ENCODE measurements at places on chromosomes 1 and 21.

DNA sequence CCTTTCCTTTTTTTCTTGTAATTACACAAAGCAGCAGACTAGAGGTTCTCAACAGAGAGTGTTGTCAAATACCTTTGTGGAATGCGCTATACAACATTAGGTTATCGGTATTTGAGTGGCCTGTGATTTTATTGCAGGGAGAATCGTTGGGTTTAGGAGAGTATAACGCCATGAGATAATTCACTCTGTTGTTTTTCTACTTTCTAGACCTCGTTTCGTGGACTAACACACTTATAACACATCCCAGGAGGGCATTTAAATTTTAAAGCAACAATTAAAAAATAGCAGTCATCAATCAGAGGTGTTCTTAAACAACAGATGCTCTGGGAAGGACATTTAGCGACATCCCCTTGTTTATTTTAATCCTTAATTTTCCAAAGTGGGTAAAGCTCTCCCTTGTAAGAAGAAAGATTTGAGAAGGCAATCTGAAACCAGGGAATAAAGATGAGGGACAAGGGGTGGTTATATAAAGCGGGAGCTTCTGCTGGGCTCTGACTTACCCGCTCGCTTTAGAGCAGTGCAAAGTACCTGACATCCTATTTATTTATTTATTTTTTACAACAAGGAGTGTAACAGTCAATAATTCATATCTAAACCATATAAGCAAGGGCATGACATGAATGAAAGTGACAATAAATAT lies 4.9 kb downstream of the PBX1 start:
- no peak for DNase-seq

- DNase-seq: no peak
Measured at GRCh38 chr1:14267991-14268390, 330.5 kb upstream of the KAZN start.

GRCh38 chr1:41122851-41123518 lies 101.5 kb upstream of the SLFNL1 start:
- DNase-seq: peak; percentile 70

DNA sequence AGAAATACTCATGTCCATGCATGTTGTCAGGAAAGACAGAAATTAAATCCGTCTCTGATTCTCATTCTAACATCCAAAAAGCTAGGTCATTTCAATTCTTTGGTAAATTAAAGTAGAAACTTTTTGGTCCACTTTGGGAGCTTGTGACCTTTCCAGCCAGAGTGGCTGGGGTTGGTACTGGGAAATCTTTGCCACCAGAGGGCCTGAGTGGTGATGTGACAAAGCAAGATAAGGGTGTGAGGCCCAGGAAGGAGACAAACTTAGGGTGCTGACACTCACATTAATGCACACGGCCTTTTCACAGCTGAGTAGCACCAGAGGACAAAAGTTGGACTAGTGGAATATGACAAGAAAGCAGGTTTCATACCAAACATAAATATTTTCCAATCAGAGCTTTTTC lies 144.3 kb downstream of the DNM3 start:
- DNase-seq: peak; percentile 22

GRCh38 chr1:221689138-221689537 lies 52.8 kb downstream of the DUSP10 start:
- no peak for DNase-seq

DNA sequence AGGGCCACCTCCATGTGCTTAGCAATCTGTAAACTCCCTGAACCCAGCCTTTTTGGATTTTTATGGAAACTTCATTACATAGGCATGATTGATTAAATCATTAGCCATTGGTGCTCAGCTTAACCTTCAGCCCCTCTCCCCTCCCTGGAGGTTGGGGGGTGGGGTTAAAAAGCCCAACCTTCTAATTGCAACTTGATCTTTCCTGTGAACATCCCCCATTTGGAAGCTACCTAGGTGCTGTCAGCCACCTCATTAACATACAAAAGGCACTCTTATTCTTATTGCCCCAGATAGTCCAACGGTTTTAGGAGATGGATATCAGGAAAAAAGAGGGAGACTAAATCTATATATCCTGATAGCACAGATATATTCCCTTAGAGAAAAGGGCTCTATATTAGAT lies 424.0 kb upstream of the BEND5 start:
- no peak for DNase-seq

- DNase-seq: no peak
Measured at GRCh38 chr1:44112486-44112885, 6.1 kb upstream of the KLF17 start.

DNA sequence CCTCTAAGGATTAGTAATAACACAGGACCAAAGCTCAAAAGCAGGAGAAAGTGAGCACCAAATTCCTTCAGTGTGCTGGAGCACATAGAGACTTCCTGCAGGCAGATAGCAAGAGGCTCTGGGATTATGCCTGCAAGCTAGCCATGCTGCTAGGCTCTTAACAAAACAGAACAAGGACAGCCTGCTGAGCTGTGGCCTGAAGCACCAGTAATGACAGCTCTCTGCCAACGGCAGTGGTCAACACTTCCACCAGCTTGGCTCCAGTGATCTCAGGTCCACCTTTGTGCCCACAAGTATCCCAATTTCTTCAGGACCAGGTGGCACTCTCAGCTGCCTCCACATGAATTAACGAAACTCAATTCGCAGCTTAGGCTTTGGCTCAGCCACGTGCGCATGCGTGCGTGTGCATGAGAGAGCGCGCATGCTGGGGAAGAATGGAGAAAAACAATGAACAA lies 64.2 kb downstream of the SLC45A1 start:
- DNase-seq: no peak

GRCh38 chr1:35838693-35839245 lies 31.0 kb downstream of the AGO4 start:
- DNase-seq: peak; percentile 22

- no peak for DNase-seq
Measured at GRCh38 chr1:190353538-190354101, 124.0 kb downstream of the BRINP3 start.

DNA sequence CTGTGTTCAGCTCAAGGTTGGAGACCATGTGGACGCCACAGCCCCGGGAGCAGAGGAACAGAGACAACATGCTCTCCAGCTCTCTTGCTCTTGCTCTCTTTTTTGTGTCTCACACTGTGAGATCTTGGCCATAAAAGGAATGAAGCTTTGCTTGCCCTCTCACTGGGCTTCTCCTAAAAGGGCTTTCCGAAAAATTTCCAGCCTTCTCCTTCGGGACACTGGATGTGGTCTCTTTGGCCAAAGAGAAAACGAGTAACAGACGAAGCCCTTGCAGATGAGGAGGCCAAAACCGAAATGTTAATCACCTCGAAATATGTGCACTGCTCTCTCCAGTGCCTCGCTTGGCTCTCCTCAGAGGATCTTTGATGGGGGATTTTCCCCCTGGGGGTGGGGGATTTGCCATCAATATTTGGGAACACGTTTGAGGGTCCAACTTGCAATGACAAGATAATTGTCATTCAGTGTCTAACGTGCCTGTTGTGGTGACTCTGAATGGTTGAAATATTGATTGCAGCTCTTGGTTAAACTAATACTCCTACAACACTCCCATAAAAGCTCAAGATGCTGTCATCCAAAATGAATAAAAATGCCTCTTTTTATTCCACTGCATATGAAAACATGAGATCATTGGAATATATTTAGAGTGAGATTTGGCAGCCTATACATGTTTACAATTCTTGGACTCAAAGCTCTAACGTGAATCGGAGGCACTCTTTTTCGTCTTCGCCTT lies 68.6 kb upstream of the ANGPTL1 start:
- DNase-seq: no peak
